ENCODE measurements at places on chromosomes 6 and 20.

DNA sequence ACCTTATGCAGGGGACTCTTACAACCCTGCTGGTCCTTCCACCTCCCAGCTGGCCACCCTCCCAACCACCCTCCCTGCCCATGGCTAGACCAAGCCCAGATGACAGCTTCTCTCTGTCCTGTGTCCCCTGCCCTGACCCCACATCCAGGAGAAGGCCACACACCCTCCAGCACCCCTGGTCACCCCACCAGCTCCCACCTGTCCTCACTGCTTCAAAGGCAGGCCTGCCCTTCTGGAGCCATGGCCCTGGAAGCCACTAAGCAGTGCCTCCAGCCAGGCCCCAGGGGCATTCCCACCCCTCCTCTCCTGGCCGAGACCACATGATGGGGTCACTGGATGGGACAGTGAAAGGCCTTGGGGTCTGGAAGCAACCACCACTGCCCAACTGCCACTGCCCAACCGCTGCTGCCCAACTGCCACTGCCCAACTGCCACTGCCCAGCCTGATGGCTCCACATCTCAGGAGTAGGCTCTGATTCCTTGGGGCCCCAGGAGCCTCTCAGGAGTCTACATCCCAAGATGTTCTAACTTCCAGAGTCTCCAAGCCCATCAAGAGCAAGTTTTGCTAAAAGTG is 30.5 kb downstream of the UBD start:
- DNase-seq = no peak

- DNase-seq = no peak
These were observed 190.4 kb upstream of the JAG1 start for GRCh38 chr20:10864076-10864672.

DNA sequence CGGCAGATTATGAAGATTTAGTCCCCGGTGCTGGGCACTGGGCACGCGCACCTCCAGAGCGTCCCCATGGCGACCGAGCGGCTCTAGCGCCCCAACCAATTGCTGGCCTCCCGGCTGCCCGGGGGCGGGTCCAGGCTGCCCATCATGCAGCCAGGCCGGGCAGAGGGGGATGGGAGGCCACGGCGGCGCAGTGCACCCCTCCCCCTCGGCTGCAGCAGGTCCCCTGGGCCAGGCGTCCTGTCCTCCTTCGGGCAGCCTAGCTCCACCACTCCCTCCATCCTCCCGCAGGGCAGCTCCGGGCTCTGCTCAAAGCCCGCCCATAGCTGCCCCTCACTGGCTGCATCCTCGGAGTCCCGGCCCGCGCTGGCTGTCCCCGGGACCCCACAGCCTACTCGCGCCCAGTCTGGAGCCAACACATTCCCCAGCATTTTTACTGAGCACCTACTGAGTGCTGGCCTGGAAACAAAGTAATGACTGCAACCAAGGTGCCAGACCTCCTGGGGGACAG is 99.4 kb downstream of the ASXL1 start:
- DNase-seq = no peak

DNA sequence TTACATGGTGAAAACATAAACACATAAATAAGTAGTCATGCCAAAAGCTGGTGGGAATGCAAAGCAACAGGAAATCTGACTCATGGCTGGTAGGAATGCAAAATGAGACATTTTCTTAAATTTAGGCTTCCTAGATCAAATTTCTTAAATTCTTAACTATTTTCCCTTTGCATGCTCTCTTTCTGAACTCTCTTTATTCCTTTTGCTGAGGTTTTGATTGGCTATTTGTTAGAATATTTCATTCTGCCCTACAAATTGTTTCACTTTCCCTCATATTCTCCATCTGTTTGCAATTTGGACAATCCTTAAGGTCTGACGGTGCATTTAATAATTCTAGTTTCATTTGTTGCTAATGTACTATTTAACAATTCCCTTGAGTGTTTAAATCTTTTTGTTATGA is 437.5 kb upstream of the RGS17 start:
- DNase-seq = no peak

- no peak for DNase-seq
These were observed 106.6 kb downstream of the RTN4IP1 start for GRCh38 chr6:106522562-106523250.

DNA sequence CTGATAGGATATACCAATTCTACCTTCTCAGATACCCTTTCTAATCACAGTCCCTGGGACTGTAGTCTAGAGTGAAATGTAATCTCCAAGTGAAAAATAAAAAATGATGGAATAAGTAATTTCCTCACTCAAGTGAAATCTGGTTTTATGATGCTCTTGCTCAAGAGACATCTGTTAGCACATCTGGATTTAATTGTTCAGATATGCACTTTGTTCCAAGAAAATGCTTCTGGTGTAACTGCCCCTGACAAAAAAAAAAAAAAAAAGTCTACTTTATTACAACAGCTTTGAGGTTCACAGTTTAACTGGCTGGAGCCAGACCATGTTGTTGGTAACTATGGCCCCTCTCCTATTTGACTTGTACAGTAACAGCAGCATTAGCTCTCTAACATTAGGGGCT is 251.8 kb downstream of the BTBD9 start:
- DNase-seq = no peak

DNA sequence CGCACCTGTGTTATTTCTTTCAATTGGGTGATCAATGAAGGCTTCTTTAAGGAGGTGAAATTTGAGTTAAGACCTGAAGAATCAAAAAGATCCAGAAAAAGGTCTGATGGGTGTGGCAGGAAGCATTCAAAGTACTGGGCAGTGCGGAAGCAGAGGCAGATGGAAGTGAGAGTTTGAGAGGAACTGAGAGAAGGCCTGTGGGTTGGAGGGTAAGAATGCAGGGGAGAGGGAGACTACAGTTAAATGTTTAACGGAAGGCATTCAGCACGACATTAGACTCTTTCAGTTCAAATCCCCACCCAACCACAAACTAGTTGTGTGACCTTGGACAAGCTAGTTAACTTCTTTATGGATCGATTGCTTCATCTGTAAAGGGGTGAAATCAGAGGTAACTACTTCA is 50.5 kb upstream of the GCM1 start:
- DNase-seq = no peak

DNA sequence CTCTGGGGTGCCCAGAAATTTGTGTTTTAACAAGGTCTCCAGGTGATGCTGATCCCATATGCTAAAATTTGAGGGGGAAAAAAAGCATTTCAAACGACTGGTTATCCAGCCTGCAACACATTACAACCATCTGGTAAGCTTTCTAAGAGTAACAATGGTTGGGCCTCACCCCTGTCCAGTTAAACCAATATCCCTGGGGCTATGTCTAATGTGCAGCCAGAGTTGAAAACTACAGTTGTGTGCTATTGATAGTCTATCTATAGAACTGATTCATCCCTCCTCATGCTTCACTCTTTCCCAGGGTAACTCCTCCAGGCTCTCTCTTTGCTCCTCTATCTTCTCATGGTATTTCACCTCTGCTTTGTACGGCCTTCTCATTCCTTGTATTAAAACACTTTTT is 458.3 kb downstream of the MMUT start:
- DNase-seq = no peak

DNA sequence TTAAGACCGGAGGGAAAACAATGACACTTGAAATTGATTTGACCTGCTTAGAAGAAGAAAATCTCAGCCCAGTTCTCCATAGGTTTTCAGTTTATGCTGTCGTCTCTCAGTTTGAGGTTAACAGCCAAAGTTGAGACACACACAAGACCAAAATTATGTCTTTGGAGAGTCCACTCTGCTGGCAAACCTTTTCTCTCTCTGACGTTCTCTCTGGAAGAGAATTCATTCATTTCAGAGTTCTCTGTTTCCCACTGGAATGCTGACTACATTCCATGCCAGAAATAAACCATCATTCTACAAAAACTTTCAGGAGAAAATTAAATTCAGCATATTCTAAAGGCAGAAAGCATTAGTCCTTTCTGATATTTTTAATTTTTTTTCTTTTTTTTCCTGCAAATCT is 155.2 kb downstream of the TFAP2A start:
- no peak for DNase-seq
